Left renal cortex interstitium (tissue), 4 donors: ENCODE measurements at places on chromosomes 6 and 20.
A peak's percentile ranks its signal among the peaks of the same experiment; 100 is the strongest.

DNA sequence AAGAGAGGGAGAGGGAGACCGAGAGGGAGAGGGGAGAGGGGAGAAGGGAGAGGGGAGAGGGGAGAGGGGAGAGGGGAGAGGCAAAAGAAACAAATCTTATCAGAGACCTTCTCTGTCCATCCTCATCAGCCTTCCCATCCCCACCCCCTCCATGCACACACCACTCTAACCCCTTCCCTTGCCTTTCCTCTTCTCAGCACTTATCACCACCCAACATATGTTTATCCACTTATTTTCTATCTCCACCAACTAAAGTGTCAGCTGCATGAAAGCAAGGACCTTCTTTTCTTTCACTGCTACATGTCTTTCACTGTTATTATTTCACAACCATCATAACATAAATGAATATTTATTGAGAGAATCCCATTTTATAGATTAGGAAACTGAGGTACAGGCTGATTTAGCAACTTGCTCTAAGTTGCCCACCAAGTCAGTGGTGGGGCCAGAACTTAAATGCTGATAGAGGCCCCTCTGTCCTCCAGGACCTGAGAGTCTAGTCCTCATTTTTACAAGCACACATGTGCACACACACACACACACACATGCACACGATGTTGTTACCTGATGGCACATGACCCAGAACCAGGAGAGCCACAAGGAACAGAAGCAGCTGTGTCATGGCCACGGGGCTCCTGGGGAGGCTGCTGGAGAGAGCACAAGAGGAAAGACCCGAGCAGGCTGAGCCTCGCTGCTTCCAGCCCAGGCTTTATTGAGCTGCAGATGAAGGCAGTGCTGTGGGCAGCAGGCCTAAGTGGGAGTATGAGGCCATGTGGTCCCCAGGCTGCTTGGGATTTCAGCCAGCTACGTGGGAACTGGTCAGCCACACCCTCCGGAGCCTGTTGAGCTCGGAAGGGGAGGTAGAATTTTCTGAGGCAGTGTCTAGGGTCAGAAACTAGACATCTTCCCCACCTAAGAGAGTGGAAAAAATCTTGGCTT, 2.3 kb downstream of the DEFB124 start:
- DNase-seq: no peak

DNA sequence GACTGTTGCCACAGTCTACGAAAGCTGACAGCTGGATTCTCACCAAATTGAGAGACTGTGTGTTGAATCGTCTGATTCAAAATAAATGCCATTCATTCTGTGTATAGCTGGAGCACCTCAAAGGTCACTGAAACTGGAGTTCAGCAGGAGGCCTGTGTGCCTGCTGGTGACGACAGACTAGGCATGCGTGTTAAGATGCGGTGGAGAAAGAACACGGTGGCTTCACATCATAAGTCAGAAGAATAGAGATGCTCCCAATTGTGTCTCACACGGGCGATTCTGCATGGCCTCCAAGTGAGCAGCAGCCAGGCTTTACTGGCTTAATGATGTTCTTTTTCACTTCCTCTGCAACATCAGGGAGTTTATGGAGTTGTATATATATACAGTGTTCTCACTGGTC, 32.3 kb downstream of the SNHG17 start:
- DNase-seq: no peak

DNA sequence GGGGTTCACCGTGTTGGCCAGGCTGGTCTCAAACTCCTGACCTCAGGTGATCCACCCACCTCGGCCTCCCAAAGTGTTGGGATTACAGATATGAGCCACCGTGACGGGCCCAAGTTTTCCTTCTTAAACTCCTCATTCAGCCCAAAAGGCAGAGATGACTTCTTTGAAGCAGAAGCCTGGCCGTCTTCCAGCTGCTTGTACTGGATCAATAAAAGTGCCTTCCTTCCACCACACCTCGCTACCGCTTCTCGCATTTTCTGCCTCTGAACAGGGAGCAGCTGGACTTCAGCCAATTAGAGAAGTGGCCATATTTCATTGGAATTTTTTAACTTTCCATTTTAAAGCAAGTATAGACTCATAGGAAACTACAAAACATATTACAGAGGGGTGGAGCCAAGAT, 241.1 kb downstream of the PREX1 start:
- no peak for DNase-seq

DNA sequence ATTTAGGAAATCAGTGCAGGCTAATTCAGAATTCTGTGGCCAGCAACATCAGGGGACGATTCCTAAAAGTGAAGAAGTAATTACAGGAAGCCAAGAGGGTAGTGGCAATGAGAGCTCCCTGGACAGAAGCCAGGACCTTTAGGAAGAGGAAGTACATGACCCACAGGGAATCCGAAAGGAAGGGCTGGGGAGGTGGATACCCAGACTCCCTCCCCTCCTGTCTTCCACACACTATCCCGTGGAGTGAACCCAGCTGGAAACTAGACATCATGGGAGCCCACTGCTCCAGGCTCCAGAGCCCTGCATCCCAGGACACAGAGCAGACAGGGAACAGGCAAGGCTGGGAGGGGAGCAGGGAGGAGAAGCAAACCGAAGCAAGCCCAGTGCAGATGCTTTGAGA, 83.0 kb downstream of the SNX5 start:
- DNase-seq: no peak

GRCh38 chr20:38221119-38221589, 39.4 kb downstream of the KIAA1755 start:
- DNase-seq: peak; percentile 65

DNA sequence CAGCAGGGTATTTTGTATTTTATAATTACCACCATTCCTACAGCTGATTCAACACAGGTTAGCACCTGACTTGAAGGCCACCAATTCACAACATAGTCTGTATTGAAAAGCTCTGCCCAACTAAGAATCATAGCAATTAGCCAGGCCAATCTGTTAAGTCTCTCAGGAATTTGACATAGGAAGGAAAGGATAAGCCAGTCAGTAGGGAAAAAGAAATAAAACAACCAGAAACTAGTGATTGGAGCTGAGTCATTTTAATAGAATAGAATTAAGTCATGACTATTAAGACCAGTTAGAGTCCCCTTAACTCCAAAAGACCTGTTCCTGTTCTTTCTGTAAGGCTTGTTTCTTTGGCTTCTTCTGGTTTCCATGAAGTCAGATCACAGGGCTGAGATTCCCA, 8.1 kb downstream of the RANBP9 start:
- no peak for DNase-seq

DNA sequence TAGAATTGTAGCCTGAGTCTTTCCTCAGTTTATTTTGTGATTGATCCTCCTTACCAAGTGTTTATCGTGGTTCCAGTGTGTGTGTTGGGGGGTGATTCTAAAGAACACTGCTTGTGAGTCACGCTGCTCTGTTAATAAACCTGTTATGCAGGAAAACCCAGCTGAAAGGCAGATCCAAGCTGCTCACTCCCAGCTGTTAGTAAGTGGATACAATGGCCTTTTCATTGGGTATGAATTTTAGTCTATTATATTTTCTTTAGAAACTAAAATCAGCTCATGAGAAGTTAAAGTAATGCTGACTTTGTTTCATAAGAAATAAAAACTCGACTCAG, 12.2 kb upstream of the DSTN start:
- no peak for DNase-seq

DNA sequence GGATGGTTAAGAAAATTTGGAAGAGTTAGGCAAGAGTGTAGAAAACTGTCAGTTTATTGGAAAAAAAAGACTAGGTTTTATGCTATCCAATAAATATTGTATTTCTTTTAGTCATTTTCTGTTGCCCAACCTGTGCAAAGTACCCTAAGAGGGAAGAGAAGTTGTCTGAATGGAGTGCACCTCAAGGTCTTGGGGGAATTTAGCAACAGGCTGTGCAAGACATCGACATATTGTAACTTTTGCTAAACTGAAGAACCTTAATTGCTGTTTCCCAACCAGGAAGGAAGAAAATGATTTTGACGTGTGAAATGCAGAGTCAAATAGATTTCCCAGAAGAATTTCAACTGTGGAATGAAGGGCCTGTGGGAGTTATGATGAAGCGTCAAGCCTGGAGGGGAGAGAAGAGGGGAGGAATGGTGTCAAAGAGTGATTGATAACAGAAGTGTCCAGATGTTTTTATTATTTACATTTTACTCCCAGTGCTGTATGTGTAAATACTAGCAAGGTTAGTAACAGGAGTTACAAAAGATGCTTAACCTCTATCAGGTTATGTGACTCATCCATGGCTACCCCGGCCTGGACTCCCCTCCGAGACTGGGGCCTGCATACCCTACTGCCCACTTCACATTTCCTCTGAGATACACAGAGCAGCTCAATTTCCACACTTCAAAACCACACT, 246.8 kb downstream of the MYLK4 start:
- DNase-seq: no peak

DNA sequence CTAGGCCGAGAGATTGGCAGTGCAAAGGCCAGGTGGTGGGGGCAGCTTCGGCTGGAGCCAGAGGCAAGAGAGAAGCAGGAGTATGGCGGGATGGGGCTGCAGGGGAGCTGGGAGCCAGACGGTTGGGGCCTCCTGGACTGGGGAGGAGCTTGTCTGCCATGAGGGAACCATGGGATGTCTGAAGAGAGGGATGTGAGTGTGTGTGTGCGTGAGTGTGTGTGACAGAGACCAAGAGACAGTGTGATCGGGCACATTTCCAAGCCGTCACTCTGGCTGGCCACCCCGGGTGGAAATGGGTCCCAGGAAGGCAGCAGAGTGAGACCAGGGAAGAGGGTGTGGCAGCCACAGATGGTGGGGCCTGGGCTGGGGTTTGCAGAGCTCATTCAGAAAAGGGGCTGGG, 13.8 kb downstream of the PHACTR3 start:
- DNase-seq: no peak

GRCh38 chr20:33668466-33669155, 1.9 kb downstream of the ACTL10 start:
- DNase-seq: no peak

DNA sequence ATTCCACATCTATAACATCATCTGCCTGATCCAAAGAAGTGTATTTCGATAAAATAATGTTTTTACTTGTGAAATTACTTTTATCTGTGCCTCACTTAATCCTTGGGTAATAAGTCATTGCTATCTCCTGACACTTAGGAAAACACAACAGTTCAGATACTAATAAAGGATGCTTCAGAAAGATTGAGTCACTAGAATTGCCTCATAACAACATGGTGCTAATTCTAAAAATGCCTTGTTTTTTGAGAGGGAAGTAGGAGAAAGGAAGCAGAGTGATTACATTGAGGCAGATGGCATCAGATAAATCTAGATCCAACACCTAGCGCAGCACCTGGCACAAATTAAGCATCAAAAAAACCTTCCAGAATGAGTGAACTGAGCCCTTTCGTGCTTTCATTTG, 69.0 kb downstream of the NCOA7 start:
- DNase-seq: no peak

GRCh38 chr20:55365745-55366144, 639.6 kb downstream of the CBLN4 start:
- no peak for DNase-seq

GRCh38 chr6:149170564-149171452, 146.7 kb upstream of the TAB2 start:
- peak; percentile 37 for DNase-seq

DNA sequence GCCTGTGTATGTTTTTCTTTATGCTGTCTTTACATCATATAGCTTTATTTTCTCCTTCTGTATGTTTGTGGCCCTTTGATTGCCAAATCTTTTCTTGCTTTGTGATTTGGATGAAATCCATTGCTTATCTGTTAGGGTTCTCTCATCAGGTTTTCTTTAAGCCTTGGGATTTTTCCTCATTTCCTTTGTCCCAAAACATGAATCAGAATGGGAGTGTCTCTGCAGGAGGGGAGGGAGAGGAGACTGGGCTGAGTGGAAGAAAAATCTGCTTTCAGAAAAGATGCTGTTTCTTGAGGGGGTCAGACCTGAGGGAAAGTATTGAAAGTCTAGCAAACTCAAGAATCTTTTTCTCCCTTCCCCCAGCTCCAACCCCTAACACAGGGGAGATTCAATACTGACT, 758.0 kb upstream of the MMS22L start:
- no peak for DNase-seq

DNA sequence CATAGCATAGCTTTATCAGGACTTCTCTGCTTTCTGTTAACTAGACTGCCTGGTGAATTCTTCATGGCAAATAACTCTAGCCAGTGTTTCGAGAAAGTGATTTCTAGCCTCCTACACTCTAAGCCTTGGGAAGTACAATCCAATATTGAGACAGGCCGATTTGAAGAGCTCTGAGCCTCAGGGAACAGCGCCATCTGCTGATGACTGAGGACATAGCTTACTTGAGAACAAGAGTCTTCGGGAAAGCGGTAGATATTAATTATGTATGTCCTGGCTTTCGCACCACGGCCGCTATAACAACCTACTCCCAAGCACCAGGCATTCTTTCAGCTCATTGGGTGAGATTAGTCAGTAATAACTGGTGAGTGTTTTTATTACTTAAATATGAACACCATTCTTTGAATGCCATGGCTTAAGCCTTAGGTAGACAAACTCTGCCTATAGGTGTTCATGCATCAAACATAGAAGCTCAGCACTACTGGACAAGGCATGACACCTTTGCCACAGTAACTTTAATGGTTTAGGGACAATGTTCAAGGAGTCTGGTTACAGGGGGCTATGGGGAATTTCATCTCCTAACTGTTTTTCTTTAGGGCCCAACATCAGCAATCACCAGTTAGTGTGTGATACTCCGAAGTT, 518.6 kb downstream of the BMP2 start:
- peak; percentile 60 for DNase-seq

- DNase-seq: no peak
Observed at GRCh38 chr6:113488812-113489685, 368.1 kb upstream of the MARCKS start.

GRCh38 chr20:4656491-4656890, 65.2 kb upstream of the PRND start:
- no peak for DNase-seq

GRCh38 chr6:21679761-21680265, 86.3 kb downstream of the SOX4 start:
- DNase-seq: no peak

DNA sequence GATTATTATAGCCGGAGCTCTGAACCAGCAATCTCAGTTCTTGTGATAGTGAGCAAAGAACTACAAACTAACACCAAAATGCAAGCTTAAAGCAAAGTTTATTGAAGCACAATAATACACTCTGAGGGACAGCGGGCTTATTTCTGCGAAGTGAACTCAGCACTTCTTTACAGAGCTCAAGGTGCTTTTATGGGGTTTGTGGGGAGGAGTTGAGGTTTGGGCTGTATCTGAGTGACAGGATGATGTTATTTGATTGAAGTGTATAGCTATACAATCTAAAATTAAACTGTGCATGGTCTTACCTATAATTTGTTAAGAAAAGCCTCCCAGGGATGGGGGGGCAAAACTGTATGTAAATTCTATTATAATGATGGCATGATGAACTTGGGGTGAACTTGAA, 1.0 kb upstream of the HFE start:
- no peak for DNase-seq

DNA sequence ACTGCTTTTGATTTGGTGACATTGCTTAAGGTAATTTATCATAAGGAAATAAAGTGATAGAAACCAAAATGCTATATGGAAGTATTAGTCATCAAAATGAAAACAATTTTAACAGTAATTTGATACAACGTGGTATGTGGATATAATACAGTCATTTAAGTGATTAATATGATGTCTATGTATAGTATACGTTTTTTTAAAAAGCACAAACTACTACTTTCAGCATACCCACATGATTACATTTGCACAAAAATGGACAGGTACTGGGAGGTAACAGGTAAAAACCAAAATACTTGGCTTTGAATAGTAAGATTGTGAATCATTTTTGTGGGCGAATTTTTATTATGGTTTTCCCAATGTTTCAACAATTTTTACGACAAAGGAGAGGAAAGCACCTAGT, 97.6 kb downstream of the OGFRL1 start:
- DNase-seq: no peak
